COR-L47 (cell line): ENCODE measurements at places on chromosomes 2 and 18.

- no peak for DNase-seq
These were observed 91.3 kb downstream of the MEMO1 start for GRCh38 chr2:31919499-31919898.

DNA sequence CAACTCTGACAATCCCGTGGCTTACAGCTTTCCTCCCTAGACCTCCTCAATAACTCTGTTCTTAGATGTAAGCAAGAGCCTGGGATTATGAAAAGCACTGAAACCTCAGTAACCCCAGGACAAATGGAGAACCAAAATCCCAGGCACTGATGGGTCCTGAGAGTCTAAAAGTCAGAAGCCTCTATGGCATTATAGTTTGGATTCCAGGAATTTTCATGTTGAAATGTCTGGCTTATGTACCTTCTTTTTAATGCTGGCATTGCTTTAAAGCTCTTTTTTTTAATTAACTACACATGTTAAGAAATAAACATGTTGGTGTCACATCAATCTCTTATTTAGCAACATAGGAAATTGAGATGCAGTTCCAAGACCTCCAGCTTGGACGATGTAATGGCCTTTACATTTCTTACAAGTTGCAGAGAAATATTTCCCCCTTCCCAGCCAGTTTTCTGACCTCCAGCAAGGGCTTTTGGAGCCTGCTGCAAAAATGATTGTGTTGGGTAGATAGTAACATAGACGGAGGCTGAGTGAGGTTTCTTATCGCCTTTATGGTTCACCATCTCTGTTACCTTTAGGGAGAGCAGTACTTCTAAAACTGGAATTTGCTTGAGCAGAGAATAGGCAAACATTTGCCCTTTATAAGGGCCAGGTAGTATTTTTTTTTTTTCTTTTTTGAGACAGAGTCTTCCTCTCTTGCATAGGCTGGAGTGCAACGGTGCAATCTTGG lies 84.8 kb upstream of the RASGRP3 start:
- DNase-seq: no peak

DNA sequence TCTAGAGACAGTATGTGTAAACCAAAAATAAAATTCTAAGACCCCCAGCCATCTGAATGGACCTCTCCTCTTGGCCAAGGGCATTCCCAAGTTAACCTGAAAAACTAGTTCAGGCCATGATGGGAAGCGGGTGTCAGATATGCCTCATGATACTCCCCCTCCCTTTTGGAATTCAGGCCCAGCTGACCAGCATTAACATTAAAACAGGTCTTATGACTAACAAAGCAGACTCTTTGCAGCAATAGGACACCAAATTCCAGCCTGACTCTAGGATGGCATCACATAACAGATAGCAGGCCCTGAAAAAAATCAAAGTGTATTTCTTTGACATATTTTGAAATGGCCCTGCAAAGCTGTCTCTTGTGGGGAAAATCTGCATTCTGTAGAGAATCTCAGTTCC lies 73.3 kb upstream of the L3MBTL4 start:
- DNase-seq: no peak

DNA sequence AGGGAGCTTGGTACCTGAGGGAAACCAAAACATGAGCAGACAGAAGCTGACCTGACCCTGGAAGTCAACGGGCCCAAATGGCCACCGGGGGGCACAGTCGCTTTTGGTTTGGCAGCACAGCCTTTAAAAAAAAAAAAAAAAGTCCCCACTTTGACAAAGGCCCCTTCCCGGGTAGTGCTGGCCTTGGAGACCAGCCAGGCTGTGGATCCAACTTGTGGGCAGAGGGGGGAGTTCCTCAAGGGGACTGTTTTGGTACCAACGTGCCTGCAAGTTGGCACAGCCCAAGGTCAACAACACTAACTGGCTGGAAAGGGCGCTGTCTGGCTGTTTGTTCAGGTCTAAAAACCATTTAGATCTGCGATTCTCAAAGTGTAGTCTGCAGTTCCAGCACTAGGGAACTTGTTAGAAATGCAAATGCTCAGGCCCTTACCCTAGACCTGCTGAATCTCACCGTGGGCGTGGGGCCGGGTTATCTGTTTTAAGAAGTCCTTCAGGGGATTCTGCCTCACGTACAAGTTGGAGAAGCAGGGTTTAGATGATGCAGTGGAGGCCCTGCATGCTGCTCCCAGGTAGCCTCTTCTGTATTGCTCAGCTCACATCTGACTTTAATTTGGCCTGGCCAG lies 83.0 kb downstream of the LPIN1 start:
- peak; percentile 82 for DNase-seq

DNA sequence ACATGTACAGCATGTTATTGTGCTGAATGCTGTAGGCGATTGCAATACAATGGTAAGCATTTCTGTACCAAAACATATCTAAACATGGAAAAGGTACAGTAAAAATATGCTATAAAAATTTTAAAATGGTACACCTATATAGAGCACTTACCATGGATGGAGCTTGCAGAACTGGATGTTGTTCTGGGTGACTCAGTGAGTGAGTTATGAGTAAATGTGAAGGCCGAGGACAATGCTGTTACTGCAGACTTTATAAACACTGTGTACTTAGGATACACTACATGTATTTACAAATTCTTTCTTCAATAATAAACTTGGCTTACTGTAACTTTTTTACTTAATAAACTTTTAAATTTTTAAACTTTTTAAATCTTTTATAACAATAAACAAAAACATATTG lies 473.4 kb upstream of the UBE2E3 start:
- no peak for DNase-seq

- no peak for DNase-seq
These were observed 34.9 kb downstream of the SMAD7 start for GRCh38 chr18:48915626-48916425.
